ENCODE measurements at places on chromosomes 4 and X. TPM values are rescaled to one million over a fixed set of nuclear protein-coding genes. Genes with fewer than 3 reads are reported as not detected.

Gene TMPRSS11A
- total RNA-seq: not detected

Gene CFAP99
- total RNA-seq: not detected

- no peak overlapping the region for H3K4me3 ChIP-seq
- no peak for DNase-seq
- H3K4me1 ChIP-seq: peaks cover 5% of the 10 kb centered on the region
Measured at GRCh38 chr4:10092481-10093270, 23.9 kb downstream of the WDR1 start.

DNA sequence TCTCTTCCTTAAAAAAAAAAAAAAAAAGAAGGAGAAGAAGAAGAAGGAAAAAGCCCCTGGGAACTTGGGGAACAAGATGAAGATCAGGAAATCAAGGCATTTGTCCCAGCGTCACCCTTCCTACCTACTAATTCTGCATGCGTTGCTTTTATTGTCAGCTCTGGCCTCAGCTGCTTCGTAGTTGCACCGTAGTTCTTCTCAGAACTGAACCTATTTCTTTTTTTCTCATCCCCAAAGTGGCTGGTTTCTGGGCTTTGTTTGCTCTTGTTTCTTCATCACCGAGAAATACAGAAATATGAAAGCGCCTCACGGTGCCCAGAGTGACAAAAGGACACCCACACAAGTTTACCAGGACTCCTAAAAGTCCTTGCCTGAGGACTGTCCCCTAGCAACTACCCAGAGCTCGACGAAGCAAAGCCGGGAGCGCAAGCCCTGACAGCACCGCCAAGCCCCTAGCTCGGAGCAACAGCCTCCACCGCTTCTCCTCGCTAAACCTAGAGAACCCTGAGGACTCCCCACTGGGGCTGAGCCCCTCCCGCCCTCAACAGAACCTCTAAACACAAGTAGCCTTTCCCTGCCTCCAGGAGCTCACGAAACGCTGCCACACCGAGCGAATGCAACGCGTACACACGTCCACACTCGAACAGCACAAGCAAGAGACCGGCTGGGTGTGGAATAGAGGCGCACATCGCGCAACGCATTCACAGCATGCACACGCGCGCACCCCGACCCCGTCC is 710 bp downstream of the PRKG2 start:
- peak overlapping the region; percentile 81 for H3K4me3 ChIP-seq
- peaks cover 56% of the 10 kb centered on the region for H3K27me3 ChIP-seq
- no peak overlapping the region for H3K27ac ChIP-seq
- peak; percentile 78 for DNase-seq
- no peaks in the 10 kb centered on the region for H3K36me3 ChIP-seq

Data from GM23338 (cell line).